ENCODE measurements at places on chromosomes 2 and 18. TPM values are rescaled to one million over a fixed set of nuclear protein-coding genes. Genes with fewer than 3 reads are reported as not detected.

Gene CDH20
- total RNA-seq, result 2.8 TPM

Gene PTPRM
- total RNA-seq, result 80.9 TPM

Gene FAHD2A
- total RNA-seq, result 32.8 TPM

Gene ANKRD30BL
- total RNA-seq, result not detected

Gene ARHGAP15
- total RNA-seq, result not detected
